ENCODE measurements at places on chromosomes 2 and 18.

DNA sequence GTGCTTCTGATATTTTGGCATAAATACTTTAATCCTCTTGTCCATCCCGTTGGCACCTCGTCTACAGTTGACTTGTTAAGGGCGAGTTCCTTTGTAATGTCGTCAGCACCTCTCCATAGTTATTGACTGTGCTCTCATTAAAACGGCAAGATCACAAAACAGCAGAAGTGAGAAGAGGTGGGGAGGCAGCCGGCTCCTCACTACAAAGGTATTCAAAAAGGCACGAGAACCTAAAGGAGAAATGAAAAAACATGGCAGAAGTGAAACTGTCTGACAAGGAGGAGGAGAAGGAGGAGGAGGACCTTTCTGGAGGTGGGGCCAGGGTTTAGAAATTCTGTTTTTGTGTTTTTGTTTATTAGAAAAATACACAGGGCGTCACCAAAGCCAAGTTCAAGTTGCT, 235.6 kb downstream of the BCL11A start:
- DNase-seq: no peak

DNA sequence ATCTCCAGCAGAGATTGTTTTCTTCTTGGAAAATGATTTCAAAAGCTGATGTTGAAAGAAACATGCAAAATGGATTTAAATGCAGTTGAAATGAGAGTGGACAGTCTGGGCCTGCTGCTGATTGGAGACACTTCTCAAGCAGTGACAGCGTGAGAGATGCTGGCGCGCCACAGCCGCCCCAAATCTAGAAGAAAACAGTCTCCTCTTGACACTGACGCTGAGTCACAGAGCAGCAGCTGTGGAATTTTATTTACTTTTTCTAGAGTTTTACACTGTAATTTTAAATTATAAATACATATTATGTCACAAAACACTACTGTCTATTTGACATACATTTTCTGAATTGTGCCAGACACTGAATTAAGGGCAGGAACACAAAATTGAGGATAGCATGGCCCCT, 121.8 kb upstream of the TMEM200C start:
- no peak for DNase-seq

- peak; percentile 57 for DNase-seq
These were observed 58.7 kb downstream of the PIGN start for GRCh38 chr18:62128157-62128556.

DNA sequence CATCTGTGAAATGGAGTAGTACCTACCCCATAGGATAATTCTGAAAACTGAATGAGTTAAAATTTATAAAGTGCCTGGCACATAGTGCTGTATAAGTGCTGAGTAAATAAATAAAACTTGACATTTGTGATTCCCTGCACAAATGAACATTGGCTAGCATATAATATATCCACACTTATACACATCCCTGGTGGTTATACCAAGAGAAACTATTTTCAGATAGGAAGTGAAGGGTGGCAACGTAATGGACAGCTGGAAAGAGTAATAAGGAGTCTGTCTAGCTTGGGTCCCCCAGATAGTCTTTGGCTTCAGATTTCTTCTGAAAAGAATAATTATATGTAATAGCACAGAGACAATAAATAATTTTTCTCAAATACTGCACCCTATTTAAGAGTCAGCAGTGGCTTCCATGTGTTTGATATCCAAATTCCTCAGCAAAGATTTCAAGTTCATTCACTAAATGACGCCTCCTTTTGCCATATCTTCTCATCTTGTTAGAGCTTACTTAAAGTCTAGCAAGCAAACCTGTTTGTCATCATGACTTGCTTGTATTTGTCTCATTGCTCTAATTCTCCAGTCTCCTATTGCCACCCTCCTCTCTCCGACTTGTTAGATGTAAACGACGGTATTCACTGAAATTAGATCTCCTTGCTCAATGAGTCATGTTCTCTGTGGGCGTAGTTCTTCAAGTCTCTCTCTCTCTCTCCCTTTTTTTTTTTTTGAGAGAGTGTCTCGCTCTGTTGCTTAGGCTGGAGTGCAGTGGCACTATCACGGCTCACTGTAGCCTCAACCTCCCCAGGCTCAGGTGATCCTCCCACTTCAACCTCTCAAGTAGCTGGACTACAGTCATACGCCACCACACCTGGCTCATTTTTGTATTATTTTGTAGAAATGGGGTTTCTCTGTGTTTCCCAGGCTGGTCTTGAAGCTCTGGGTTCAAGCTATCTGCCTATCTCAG, 8.7 kb upstream of the ADGRF3 start:
- DNase-seq: peak; percentile 85

- DNase-seq: no peak
These were observed 156.2 kb downstream of the MIB1 start for GRCh38 chr18:21896732-21897336.

DNA sequence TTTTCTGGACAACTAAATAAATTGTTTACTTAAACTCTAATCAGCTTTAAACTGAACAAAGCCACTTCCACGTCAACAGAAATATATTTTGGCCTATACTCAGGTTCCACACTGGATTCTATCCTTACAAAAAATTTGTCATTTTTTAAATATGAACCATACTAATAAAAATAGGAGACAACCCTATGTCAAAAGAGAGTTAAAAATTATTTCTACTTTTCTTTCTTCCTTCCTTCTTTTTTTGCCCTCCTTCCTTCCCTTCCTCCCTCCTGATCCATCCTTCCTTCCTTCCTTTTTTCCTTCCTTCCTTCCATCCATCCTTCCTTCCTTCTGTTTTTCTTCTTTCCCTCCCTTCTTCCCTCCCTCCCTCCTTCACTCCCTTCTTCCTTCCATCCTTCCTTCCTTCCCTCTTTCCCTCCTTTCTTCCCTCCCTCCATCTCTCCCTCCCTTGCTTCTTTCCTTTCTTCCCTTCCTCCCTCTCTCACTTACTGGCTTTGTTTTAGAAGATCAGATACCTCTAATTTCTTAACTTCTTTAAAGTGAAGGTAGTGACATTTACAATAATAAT, 1444.9 kb downstream of the DPP10 start:
- DNase-seq: no peak

DNA sequence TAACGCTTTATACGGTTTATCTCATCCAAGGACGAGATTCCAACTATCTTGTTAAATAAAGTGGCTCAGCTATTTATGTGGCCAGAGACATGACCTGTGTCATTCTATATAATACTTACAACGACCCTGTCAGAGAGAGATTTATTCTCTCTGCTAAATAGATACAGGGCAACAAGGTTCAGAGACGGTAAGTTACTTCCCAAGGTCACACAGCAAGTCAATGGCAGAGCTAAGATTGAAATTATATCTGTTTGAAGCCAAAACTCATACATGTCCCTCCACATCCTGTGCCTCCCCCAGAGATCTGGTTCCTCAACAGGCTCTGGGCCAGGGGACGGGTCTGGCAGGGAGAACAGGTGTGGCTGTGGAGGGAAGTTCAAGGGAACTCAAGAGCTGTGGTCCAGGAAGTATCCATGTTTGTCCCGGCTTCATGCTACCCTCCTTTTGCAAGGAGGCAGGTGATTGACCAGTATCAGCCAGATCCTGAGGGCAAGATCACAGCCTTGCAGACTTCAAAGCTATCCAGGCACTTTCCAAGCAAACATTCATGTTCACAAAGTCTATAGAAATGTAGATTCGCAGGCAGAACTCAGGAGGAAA, 99.8 kb downstream of the CAPN13 start:
- DNase-seq: no peak

DNA sequence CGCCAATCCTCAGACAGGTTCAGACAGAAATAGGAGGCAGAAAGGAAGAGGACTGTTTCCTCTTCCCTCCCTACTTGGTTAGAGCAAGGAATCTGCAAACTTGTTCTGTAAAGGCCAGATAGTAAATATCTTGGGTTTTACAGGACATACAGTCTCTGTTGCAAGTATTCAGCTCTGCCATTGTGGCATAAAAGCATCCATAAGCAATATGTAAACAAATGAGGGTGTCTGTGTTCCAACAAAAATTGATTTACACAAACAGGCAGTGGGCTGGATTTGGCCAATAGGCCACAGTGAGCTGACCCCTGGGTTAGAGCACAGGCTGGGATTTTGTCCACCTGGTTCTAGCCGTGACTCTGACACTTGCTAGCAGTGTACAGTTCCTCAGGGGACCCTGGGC, 89.4 kb downstream of the NRP2 start:
- DNase-seq: no peak

GRCh38 chr18:46688853-46689525, 32.0 kb upstream of the LOXHD1 start:
- no peak for DNase-seq

DNA sequence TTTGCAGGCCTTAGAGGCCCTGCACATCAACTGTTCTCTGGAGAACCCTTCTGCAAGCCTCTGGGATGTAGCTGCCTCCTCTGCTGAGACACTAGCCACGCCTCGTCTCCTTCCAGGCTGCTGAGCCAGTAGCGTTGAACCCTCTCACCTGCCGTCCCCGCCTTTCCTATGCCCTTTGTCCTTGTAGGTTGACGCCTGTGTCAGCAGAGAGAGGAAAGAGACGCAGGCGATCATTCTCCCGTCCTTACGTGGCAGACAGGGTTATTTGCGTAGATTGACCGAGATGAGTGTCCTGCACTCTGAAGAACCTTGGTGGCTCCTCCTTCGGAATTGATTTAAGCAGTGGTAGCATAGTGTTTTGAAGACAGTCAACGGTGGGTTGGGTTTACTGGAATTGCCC, 27.8 kb downstream of the ID2 start:
- no peak for DNase-seq

DNA sequence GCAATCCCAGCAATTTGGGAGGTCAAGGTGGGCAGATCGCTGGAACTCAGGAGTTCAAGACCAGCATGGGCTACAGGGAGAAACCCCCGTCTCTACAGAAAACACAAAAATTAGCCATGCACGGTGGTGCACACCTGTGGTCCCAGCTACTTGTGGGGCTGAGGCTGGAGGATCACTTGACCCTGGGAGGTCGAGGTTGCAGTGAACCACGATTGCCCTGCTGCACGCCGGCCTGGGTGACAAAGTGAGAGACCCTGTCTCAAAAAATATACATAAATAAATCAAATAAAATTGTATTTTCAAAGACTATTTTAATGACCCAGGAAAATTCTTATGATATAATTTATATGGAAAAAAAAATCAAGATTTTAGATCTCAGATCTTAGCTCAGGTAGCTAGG, 191.5 kb downstream of the ZFP36L2 start:
- DNase-seq: no peak

GRCh38 chr2:228675091-228675490, 493.6 kb upstream of the SPHKAP start:
- DNase-seq: no peak

GRCh38 chr18:58195278-58195765, 151.3 kb downstream of the NEDD4L start:
- DNase-seq: no peak

DNA sequence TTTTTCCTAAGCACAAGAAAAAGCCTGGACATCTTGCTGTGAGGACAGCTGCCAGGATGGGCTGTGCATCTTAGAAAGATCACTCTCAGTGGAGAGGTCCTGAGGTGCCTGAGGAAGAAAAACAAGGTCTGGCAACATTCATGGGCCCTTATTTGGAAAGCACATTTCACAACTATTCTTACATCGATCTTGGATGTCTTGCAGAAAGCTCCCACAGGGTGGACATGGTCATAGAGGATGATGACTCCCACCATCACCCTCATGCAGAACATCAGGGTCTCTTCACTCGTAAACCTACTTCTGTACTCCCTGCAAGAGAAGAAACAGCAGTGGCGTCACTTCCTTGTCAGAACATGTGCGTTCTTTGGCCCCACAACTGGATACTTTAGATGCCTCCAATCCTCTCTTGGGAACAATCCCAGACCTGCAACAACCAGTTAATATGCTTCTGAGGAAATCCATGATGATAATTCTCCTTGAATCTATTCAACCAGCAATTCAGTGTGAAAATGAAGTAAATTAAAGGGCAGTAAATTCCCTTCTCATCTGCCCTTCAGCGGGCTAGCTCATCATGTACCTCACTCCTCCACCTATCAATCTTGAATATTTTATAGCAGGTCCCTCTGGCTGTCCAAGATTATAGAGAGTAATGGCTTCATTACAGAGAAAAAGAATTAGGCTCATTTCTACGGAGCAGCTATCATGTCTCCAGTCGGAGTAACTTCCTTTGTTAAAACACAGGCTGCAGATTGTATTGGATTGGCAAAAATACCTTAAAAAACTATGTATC, 106.2 kb downstream of the CYRIA start:
- DNase-seq: no peak

GRCh38 chr2:85905187-85905666, 16.4 kb upstream of the ST3GAL5 start:
- DNase-seq: peak; percentile 93

DNA sequence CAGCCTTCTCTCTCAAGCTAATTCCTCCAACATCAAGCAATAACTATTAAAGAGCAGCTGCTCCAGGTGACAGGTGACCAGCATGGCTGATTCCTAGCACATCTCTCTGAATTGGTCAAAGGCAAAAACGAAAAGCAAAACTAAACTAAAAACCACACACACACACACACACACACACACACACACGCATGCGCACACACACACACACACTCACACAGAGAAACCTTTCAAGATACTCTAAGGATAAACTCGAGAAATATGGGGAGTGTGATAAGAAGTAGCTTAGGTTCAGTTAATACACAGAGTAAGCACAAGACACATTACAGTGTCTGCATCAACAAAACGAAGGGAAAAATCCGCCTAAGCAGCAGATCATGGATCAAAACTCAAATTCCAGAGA, 74.5 kb upstream of the FZD7 start:
- DNase-seq: no peak

DNA sequence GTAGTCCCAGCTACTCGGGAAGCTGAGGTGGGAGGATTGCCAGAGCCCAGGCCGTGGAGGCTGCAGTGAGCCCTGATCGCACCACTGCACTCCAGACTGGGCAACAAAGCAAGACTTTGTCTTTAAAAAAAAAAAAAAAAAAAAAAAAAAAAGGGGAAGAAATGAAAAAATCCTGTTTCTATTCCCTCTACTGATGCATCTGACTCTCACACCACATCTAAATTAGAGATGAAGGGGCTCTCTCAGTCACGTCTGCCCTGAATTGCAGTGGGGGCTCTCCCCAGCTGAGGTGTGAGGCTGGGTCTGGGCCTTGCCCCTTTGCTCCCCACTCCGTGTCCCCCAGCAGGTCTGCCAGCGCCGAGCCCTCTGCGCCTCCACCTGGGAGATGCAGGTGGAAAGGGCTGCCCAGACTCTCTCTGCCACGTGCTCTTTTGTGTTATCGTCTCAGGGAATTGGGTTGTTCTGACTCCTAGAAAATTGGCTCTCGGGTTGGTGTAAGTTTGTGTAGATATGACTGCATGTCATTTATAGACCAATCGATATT, 30.2 kb downstream of the TRAPPC12 start:
- DNase-seq: no peak

- no peak for DNase-seq
These were observed 23.9 kb upstream of the ARHGAP25 start for GRCh38 chr2:68710756-68711155.

DNA sequence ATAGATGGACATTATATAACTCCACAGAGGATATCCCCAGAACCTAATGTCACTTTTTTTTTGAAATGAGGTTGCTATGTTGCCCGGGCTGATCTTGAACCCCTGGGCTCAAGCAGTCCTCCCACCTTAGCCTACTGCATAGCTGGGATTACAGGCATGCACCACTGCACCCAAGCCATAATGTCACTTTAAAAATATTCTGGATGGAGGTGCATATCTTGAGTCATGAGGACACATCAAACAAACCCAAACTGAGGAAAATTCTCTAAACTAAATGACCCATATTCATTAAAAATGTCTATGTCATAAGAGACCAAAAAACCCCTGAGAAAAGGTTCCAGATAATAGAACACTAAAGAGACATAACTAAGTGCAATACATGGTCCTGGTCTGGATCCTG, 36.3 kb downstream of the OSGEPL1 start:
- no peak for DNase-seq

- DNase-seq: no peak
These were observed 11.1 kb upstream of the KCMF1 start for GRCh38 chr2:84959566-84960506.

- DNase-seq: no peak
These were observed 126.8 kb downstream of the MEIS1 start for GRCh38 chr2:66561645-66562303.
